ENCODE measurements at places on chromosomes 3 and 15.
A peak's percentile ranks its signal among the peaks of the same experiment; 100 is the strongest.

- DNase-seq: no peak
Observed at GRCh38 chr15:67465196-67465952, 55.6 kb upstream of the C15orf61 start.

GRCh38 chr15:33194704-33195670 is at the start of gene FMN1:
FMN1 (minus strand) TSS chr15:33194714; CDS start chr15:33154914, 39,800 bp downstream.
- DNase-seq: peak; percentile 93

DNA sequence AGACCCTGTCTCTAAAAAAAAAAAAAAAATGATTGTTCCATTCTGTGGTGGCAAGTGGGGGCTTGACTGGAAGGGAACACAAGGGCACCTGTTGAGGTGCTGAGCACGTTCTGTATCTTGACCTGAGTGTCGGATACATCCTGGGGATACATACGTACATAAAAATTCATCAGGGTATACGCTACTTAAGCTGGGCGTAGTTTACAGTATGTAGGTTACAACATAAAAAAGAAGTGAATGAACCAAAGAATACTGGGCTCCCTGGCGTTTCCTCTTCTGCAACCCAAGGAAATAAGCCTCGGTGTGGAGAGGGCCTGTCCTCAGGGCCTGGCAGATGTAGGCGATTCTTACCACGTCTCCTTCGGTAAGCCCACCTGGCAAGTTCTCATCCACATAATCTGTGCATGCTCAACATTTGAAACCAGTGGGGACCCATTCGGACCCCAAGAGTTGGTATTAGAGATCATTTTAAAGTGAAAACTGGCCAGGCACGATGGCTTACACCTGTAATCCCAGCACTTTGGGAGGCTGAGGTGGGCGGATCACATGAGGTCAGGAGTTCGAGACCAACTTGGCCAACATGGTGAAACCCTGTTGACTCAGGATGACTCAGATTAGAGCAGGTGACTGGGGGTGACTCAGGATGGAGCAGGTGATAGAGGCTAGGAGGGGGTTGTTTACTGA is 5.1 kb upstream of the MUC20 start:
- DNase-seq: peak; percentile 59

- DNase-seq: no peak
Observed at GRCh38 chr3:42773409-42773751, 327 bp upstream of the CCDC13 start.

DNA sequence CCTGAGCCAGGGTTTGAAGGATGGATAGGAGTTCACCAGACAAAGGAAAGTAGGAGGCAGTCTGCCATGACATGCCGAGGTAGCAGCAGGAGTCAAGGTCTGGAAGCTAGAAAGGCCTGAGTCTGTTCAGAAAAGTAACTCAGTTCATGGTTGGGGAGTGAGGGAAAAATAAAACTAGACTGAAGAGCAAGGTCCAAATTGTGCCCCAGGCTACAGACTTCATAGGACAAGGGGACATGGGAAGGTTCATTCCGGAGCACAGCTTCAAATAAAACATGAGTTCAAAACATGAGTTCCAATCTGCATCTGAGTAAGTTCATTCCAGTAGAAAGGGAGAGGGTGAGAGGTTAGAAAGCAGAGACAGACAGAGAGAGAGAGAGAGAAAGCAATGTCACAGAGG is 39.7 kb downstream of the BFSP2 start:
- no peak for DNase-seq

GRCh38 chr3:94185753-94186152 is 122.9 kb downstream of the NSUN3 start:
- no peak for DNase-seq

DNA sequence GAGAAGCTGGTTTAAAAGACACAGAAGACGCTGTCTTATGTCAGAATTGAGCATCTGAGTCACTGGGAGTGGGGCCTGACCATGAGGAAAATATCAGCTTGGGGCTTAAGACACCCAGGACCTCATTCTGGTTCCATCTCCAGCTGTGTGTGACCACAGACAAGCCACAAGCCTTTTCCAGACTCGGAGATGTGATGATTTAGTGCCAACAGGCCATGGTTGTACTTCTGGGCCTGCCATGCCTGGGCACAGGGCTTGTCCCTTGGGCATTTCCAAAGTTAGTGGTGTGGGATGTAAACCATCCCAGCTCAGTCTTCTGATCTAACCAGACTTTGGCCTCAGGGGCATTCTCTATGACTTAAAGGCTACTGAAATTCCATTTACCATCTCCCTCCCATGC is 269.8 kb downstream of the RYR3 start:
- no peak for DNase-seq

GRCh38 chr15:74592222-74592621 is 23.4 kb upstream of the CLK3 start:
- DNase-seq: no peak

- DNase-seq: no peak
Observed at GRCh38 chr15:68725736-68726135, 95.0 kb downstream of the ANP32A start.

DNA sequence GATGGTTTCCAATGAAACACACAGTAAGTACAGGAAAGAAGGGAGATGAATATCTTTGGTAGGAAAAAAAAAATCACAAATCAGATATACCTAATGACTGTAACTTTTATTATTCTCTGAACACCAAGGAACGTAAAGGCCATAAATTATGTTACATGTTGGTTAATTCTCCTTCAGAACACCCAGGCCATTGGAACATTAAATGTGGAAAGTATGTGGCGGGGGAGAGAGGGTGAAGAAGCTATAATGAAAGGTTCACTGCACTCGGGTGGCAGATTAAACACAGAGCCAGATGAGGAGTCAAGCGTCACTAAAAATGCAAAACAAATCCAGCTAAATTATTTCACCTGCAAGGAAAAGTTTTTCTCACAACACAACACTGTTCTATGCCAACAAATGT is 193.8 kb downstream of the FHIT start:
- no peak for DNase-seq

DNA sequence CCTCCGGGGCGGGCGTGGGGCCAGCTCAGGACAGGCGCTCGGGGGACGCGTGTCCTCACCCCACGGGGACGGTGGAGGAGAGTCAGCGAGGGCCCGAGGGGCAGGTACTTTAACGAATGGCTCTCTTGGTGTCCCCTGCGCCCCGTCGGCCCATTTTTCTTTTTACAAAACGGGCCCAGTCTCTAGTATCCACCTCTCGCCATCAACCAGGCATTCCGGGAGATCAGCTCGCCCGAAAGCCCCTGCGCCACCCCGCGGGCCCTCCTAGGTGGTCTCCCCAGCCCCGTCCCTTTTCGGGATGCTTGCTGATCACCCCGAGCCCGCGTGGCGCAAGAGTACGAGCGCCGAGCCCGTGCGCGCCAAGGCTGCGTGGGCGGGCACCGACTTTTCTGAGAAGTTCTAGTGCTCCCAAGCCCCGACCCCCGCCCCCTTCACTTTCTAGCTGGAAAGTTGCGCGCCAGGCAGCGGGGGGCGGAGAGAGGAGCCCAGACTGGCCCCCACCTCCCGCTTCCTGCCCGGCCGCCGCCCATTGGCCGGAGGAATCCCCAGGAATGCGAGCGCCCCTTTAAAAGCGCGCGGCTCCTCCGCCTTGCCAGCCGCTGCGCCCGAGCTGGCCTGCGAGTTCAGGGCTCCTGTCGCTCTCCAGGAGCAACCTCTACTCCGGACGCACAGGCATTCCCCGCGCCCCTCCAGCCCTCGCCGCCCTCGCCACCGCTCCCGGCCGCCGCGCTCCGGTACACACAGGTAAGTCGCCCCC is at the start of gene THBS1:
Gene THBS1, plus strand, starts transcription at position 595 of the 757 bp plus-strand sequence. CDS start 779 bp downstream, outside the sequence.
- peak; percentile 49 for DNase-seq

GRCh38 chr3:126921085-126921824 is 61.7 kb upstream of the PLXNA1 start:
- DNase-seq: no peak

DNA sequence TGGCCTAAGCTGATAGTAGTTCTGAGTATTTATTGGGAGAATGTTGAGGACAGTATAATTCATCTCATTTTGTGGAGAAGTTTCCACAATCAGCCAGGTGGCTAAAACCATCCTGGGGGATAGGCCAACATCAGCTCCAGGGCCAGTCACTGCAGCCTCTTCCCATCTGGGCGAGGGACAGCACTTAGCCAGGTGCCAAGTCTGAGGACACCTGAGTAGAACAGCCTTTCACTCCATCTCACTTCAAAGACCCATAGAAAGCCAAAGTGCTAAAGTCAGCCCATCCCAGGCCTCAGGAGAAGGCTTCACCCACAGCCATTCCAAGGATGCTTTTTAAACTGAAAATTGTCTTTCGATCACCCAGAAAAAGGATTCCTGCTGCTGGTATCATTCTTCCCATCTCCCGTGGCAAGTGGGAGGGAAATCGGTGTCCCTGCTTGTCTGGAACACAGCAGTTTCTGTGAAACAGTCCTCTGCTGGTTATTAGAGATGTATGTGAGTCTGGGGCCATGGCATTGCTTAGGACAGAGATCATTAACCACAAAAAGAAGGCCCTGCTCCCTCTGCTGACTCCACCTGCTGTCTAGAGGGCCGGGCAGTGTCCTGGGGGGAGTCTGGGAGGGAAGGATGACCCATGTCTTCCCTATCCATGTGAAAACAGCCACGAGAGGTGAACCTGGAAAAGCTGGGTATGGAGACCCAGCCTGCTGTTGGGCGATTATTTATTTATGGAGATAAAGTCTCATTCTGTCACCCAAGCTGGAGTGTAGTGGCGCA is 9.6 kb downstream of the CALML4 start:
- DNase-seq: no peak

DNA sequence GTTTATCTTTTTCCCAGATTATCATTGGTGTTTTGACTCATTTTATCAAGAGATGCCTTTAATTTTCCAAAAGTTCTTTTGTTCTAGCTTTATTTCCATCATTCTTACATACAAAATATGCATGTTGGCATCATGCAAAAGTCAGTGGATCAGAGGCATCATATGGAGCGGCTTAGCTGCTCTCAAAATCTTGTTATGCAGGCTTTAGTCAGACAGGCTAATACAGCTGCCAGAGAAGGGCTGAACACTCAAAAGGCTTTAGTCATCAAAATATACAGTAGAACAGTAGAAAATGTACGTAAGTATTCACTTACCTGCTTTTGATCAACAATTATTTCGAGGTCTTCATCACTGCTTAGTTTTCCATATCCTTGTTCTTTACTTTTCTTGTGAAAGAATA is 65.5 kb downstream of the PEX5L start:
- no peak for DNase-seq

DNA sequence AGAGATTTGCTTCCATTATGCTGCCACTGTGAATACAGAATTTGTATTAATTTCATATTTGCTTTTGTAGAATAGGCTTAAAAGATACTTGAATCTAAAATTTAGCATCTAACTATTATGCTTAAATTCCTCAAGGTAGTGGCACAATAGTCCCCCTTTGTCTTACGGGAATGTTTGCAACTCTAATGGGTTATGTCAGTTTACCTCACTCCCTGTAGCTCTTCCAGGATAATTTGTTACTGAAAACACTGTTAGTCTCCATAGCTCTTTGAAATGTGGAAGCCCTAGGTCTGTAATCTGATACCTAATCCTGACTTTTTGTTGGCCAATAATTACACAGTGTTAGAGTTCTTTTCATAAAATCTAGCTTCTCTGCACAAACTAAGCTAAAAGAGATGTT is 433.4 kb downstream of the PYDC2 start:
- no peak for DNase-seq

GRCh38 chr3:184685646-184686045 is 26.2 kb downstream of the MAGEF1 start:
- DNase-seq: no peak

DNA sequence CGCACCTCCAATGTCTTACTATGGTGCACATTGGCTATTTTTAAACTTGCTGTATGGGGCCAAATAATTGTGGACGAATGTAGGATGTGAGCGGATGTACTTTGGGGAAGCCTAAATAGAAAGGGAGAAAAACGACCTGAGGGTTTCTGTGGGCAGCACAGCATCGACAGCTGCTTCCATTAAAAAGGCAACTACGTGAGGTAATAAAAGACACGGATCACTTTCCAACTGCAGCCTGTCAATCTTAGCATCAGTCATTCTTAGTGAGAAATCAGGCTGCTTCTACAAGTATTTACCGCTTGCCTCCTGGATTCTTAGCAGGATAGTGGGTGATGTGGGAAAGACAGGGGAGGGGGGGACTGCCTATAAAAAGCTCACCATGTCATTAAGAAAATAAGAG is 186.7 kb upstream of the SLC2A2 start:
- no peak for DNase-seq

GRCh38 chr15:40105517-40106202 is 3.0 kb downstream of the BMF start:
- DNase-seq: no peak

GRCh38 chr3:51622868-51623267 is 48.2 kb upstream of the TEX264 start:
- no peak for DNase-seq

DNA sequence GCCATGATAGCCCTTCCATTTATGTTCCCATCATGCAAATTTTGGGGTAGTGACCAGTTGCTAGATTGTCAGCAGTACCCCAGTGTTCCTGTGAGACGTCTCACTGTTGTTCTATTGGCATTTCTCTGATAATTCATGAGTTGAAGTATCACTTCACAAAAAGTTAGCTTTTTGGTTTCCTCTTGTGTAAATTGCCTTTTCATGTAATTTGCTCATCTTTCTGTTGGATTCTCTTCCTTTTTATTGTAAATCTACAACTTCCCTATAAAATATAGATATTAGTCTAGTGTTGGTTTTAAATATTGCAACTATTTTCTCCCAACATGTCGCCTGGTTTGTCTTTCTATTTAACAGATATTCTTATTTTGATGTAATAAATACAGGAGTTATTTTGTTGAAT is 7.5 kb upstream of the A4GNT start:
- no peak for DNase-seq

GRCh38 chr3:150582620-150583019 is 20.5 kb upstream of the SELENOT start:
- no peak for DNase-seq

DNA sequence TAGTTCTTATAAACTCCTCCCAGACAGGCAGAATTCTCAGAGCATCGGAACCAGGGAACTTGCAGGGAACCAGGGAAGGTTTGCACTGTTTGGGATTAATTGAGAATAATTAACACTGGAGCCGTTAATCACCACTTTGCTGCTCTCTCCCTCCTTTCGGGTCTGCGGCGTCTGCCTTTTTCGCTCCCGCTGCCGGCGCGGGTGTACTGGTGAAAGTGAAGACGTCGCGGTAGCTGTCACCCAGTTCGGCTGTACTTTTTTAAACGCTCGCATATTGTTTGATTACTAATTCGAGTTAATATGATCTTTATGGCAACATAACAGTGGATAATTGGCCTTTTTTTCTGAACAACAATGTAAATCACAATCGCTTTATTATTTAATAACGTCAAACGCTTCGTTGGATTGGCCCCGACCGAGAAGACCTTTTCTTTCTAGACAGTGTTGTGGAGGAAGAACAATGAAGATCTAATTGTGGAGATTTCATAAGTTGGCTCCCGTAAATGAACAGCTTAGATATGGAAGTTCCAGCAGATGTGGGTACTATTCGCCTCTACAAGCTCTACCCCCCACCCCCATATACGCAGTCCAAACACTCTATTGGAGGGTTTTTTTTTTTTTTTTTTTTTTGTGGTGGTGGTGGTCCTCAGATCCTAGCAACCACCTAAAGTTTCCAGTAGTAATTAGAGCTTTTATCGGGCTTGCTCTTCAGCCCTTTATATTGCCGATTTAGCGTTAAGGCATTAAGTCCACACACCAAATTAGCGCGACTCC is 12.7 kb downstream of the SOX2 start:
- DNase-seq: no peak
